ENCODE measurements at places on chromosomes 7 and 10.

GRCh38 chr10:89115876-89116627 lies 91.1 kb downstream of the CH25H start:
- DNase-seq, result peak; percentile 33

DNA sequence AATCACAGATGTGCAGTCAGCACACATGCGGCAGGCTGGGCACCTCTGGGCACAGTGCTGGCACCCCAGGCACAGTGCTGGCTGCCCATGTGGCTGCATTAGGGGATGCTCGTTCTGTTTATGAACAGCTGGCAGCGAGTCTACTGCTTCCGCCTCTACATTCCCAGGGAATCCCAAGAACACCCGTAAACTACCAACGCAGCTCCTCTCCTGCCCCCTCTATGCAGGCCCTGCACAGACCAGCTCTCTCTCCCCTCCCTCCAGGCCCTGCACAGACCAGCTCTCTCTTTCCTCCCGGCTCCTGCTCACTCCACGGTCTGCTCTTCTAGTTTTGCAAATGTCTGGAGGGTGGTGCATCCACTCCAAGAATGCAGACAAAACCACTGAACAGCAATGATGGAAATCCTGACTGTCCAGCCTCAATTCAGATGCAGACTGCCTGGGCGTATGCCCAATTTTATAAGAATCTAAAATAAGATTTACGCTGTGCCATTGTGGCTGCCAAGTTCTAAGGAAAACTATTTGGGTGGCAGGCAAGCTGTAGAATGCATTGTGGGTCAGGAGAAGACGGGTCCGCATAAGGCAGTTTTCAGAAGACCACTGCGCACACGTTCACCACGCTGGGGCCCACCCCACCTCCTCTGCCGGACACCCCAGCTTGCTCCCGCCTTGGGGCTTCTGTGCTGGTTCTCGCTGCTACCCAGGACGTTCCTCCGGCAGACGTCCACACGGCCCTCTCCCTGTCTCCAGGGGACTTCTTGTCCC lies 234.6 kb downstream of the ZMYND11 start:
- no peak for DNase-seq

DNA sequence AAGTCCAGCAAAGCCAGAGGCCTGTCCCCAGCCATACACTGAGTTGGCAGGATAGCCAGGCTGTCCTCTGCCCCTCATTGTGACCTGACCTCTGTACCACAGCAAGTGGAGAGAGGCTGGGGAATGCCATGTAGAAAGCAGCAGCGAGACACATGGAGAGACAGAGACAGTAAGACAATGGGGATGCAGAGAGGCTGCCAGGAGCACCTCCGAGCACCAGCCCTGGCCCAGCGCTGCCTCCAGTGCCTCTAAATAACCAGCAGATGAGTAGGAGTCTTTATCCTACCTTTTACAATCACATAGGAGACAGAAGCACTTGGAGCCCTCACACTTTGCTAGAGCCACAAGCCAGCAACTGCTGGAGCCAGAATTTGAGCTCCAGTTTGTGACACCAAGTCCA lies 8.1 kb downstream of the GDF2 start:
- no peak for DNase-seq

GRCh38 chr7:73908123-73908611 lies 47.2 kb downstream of the TMEM270 start:
- DNase-seq, result no peak

DNA sequence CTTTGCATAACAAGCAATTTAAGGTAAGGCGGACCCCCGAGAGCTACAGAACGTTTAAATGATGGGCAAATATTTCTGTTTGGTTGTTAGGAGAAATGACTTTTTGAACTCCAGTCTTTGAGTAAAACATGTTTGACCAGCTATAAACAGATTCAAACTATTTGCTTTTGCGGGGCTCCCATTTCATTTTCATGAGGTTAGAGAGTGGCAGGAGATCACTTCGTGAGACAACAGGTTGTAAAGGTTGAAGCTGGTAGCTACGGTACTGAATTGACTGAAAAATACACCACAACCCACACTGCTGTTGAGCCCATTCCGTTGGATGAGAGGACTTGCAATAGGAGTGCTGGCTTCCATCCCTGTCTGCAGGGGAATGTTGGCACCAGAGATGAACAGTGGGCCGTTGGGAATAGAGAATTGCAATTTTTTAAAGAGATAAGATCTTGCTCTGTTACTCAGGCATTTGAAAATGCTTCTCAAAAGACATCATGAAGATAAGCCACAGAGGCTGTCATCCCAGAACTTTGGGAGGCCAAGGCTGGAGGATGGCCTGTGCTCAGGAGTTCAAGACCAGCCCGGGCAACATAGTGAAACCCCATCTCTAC lies 65.7 kb upstream of the CARD11 start:
- DNase-seq, result no peak

- DNase-seq, result no peak
These were observed 32.0 kb downstream of the TSPAN14 start for GRCh38 chr10:80485946-80486764.

GRCh38 chr7:20197125-20197748 lies 19.9 kb downstream of the MACC1 start:
- no peak for DNase-seq

Measured in epithelial cell of prostate (primary cell).